ENCODE measurements at places on chromosomes 4 and X.
A peak's percentile ranks its signal among the peaks of the same experiment; 100 is the strongest.

GRCh38 chr4:7812231-7812857, 127.3 kb downstream of the AFAP1 start:
- DNase-seq: no peak

- no peak for DNase-seq
Measured at GRCh38 chr4:53816561-53816960, 225.3 kb upstream of the LNX1 start.

DNA sequence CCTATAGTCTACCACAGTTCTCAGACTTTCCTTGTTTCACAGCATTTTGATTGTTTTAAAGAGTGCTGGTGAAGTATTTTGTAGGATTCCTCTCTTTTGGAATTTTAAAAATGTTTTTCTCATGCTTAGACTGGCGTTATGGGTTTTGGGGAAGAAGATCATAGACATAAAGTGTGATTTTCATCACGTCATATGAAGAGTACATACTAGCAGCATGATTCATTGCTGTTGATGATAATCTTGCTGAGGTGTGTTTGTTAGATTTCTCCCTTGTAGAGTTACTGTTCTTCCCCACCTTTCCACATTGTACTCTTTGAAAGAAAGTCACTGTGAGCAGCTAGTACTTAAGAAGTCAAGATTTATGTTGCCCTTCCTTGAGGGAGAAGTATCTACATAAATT, 396.1 kb upstream of the GNPDA2 start:
- no peak for DNase-seq

- no peak for DNase-seq
Measured at GRCh38 chr4:125421547-125421946, 106.8 kb downstream of the FAT4 start.

DNA sequence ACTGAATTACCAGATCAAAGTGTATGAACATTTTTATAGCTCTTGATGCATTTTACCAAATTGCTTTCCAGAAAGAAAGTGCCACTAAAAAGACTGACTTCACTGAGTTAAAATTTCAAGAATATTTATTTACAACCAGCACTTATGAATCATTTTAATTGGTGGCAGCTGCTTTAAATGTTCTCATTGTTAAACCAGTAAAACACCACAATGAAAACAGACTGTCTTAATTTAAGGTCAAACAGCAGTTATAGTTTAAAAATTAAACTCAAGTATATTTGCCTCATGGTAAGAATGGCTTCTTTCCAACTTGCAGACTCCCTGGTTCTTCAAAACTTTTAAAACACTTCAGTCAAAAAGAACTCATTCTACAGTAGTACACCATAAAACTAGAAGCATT, 36.9 kb downstream of the AMMECR1 start:
- DNase-seq: no peak

DNA sequence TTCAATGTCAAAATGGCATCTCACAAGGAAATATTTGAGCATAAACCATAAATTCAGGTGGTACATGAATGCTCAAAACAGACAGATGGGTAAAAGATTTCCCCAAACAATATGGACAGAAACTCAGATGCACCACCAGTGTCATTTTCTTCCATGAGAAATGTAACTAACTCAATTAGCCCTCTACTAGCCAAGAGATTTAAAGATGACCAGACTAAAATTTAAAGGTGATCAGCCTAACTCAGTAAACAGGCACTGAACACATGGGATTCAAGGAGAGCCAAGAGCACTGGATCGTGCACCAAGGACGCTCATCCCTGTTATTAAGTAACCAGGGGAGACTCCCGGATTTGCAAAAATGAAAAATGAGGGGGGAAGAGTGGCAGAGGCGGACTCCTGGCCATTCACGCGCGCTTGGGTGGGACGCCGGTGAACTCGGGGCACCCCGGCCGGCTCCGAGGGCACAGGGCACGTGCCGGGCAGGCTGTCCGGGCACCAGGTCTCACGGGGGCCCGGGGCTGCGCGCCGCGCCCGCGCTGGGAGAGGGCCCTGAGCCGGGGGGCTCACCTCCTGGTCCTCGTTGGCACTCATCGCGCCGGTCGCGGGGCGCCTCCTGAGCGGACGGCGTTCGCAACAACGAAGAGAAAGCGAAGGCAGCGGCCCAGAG, 490 bp downstream of the RWDD4 start:
- DNase-seq: peak; percentile 24

DNA sequence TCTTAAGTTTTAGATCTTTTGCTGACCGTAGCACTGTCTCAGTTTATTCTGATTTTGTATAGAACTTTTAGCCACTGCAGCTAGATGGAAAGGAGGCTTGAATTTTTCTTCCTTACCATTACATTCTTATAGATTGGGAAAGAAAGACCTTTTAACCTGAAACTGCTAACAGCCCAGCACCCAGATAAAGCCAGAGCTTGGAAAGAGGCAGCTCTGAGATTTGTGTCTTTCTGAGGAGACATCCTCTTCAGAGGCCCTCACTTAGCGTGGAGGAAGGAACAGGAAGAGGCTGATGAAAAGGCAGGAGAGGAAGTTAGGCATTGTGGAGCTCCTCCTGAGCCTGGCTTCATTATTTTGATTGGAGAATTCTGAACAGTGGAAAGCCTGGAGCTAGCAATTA, 35.1 kb downstream of the ATG4A start:
- no peak for DNase-seq

DNA sequence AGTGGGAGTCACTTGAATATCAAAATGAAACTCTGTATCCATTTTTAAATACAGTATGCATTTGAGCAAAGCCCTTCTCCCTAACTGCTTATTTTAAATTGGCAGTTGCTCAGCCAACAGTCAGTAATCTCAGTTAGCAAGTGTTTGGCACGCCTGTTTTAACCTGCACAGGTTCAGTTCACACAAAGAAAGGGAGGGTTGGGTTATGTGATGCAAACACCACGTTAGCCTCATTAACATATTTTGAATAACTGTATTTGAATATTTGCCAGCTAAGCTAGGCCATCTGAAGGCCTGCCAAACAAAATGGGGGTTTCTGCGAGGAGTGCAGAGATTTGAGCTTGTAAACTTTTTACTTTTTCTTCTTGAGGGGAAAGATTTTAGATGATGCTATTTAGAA, 19.8 kb downstream of the GAB1 start:
- no peak for DNase-seq

DNA sequence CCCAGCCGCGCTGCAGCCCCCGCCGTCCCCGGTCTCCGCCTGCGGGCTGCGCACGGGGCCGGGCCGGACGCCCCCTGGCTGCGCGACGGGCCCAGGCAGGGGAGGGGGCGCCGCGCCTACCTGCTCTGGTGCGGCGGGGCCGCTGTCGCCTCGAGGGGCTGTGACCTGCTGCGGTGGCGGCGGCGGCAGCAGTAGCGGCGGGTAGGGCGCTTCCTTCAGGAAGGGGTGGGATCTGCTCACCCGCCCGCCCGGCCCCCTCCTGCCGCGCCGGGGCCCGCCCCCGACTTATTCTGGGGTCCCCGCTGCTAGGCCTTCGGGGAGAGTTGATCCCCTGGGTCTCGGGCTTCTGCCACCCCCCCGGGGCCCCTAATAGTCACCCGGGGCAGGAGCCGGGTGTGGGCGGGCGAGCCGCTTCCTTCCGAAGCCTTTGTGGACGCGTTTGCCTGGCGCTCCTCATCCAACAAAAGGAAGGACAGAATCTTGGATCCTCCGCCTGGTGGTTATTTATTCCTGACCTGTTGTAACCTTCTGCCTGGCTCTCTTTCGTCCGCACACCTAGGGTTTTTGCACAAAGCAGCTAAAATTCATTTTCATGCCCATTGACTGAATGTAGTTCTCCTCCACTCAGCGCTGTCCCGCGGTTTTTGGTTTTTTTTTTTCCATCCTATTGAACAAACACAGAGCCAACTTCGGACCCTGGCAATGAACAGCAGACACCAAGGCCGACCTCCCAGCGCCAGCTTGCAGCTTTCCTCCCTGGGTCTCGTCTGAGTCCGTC, at the start of gene TMEM150C:
TSS of gene TMEM150C (minus strand) at position 203 of the 778 bp plus-strand sequence. CDS start 57,331 bp downstream, outside the sequence.
- no peak for DNase-seq

- DNase-seq: no peak
Measured at GRCh38 chr4:96228463-96228862, 388.6 kb downstream of the PDHA2 start.

- no peak for DNase-seq
Measured at GRCh38 chr4:146488495-146489174, 33.1 kb downstream of the SLC10A7 start.

All from stimulated activated CD4-positive, alpha-beta T cell treated with anti-CD3 and anti-CD28 coated beads, Interleukin-4, amount 100 ng/mL, for 4 hours (primary cell).